ENCODE measurements at places on chromosomes 7 and 10.
A peak's percentile ranks its signal among the peaks of the same experiment; 100 is the strongest.

DNA sequence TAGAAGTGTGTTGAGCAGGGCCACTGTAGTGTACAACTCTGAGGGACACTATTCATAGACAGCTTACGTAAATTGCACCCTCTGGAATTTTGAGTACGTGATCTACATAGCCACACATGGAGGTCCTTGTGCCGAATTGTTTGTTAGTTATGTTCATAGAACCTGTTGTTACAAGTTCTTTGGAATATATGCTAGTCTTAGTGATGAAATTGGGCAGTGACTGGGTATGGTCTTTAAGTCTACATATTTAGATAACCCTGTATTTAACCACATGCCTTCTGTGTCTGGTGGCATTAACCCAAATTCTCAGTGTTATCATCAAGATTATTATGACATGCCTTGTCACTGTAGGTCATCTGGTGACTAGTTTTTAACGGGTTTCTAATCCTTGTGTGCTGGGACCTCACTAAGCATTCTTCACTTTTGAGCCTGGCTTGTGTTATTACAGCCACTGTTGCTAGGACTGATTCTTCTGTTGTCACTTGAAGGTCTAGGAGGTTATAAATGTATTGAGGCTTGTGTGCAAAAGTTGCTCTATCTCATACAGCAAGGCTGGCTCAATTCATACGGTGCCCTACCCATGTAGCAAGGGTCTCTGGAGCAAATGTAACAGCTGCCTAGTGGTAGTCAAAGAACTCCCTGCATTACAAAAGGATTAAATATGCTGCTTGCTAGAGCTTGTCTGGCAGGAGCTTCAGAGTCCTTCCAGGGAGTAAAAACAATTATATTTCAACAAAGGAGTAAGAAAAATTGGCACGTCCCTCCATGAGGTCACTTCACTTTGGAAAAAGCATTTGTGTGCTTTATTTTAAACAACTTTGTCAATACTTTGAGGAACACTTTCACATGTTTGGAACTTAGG is 65.4 kb downstream of the CDK14 start:
- DNase-seq: no peak

GRCh38 chr7:842431-843031 is 10.3 kb downstream of the SUN1 start:
- no peak for DNase-seq

DNA sequence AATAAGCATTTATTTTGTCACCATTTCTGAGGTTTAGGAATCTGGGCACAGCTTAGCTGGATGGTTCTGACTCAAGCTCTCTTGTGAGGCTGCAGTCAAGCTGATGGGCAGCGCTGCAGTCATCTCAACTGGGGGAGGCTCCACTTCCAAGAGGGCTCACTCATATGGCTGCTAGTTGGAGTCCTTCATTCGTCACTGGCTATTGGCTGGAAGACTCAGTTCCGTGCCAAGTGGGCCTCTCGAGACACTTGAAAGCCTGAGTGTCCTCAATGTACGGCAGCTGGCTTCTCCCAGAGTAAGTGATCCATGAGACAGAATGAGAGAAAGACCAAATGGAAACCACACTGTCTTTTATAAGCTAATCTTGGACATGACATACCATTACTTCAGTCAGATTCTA is 21.6 kb upstream of the COL13A1 start:
- no peak for DNase-seq

DNA sequence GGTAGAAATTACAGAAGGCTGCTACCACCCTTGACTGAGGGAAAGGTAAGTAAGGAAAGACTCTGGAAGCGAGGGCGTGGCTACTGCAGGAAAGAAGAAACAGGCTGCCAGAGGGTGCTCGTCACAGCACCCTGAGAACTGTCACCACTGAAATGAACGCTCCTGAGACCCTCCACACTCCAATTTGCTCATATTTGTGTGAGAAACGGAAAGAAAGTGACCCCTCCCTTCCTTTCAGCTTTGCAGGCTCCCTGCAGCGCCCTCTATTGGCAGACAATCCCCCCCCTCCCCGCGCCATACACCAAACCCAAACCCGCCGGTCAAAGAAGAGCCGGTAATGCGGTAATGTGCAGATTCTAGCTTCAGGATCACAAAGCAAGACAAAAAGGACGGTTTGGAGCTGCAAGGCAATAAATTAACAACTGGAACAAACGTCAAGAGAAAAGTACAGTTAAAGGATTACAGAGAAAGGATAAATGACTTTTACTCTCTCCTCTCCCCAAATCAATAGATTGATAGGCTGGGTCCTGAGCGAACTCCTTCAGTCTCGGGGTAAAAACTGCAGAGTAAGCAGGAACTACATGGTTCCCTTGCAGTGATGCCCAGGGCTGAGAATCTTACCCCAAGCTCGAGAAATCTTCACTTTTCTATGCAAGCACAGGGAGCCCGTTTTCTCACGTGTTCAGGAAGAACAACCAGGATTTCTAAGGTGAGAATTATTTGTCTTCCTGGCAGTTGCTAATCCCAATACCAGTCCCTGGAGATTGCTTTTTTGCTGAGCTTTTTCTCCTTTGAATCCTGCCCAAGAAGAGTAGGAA is 47.6 kb downstream of the STEAP1B start:
- peak; percentile 42 for DNase-seq
